Parietal lobe (tissue), 2 donors: ENCODE measurements at places on chromosomes 3 and 15. TPM values are rescaled to one million over a fixed set of nuclear protein-coding genes. Genes with fewer than 3 reads are reported as not detected.

The FBXO40 gene
- total RNA-seq, result not detected

The DUOXA1 gene
- total RNA-seq, result not detected

The CCRL2 gene
- total RNA-seq, result 1.9 TPM

The CMTM8 gene
- total RNA-seq, result 0.63 TPM

The DAZL gene
- not detected for total RNA-seq

The CCR8 gene
- total RNA-seq, result not detected

The GOLGA6L7 gene
- total RNA-seq, result not detected

The CACNA2D3 gene
- 16.6 TPM for total RNA-seq

The AMOTL2 gene
- total RNA-seq, result 73.2 TPM

The MYO5C gene
- 2.8 TPM for total RNA-seq

The AADAC gene
- not detected for total RNA-seq

The CPNE4 gene
- 12.2 TPM for total RNA-seq

The GP9 gene
- total RNA-seq, result not detected

The ANKRD63 gene
- 0.94 TPM for total RNA-seq

The TMC3 gene
- total RNA-seq, result 0.31 TPM

The CLDN11 gene
- 2.8 TPM for total RNA-seq

The C3orf49 gene
- not detected for total RNA-seq

The IL17RB gene
- total RNA-seq, result 2.2 TPM

The SLC22A14 gene
- 1.3 TPM for total RNA-seq

The SLC35G2 gene
- total RNA-seq, result 14.4 TPM

The MEGF11 gene
- 3.8 TPM for total RNA-seq

The OIP5 gene
- 3.4 TPM for total RNA-seq

The STRIT1 gene
- not detected for total RNA-seq

The OSTN gene
- total RNA-seq, result 26.6 TPM

The EXD1 gene
- 0.63 TPM for total RNA-seq

The TRH gene
- 1.6 TPM for total RNA-seq

The PPP2R3A gene
- 44.8 TPM for total RNA-seq

The MAP2K1 gene
- total RNA-seq, result 18.5 TPM

The RHOV gene
- total RNA-seq, result 8.1 TPM

The CACNA1D gene
- total RNA-seq, result 49.8 TPM

The NDUFAF3 gene
- total RNA-seq, result 43.8 TPM

The SNURF gene
- total RNA-seq, result 95.5 TPM

The ARIH2 gene
- 120 TPM for total RNA-seq

The FETUB gene
- not detected for total RNA-seq

The ADPRH gene
- 1.3 TPM for total RNA-seq

The LTK gene
- not detected for total RNA-seq

The BUB1B gene
- 8.8 TPM for total RNA-seq

The B3GNT5 gene
- 16.6 TPM for total RNA-seq

The ZNF619 gene
- 5.0 TPM for total RNA-seq

The CEP63 gene
- 45.1 TPM for total RNA-seq

The LMAN1L gene
- not detected for total RNA-seq

The TGM5 gene
- total RNA-seq, result not detected

The ACTRT3 gene
- total RNA-seq, result 2.8 TPM

The SLITRK3 gene
- total RNA-seq, result 4.7 TPM

The DLL4 gene
- 6.3 TPM for total RNA-seq

The LRRC2 gene
- total RNA-seq, result 5.9 TPM

The IGSF11 gene
- 19.4 TPM for total RNA-seq

The DCP1A gene
- 23.8 TPM for total RNA-seq

The TIMP4 gene
- 3.4 TPM for total RNA-seq

The C3orf22 gene
- not detected for total RNA-seq

The TMEM266 gene
- 3.8 TPM for total RNA-seq

The SYNM gene
- 6.3 TPM for total RNA-seq

The INAFM2 gene
- total RNA-seq, result 10.3 TPM

The BCL2A1 gene
- total RNA-seq, result not detected

The IL20RB gene
- 1.3 TPM for total RNA-seq

The GP5 gene
- total RNA-seq, result not detected

The FILIP1L gene
- total RNA-seq, result 1.3 TPM

The GABRR3 gene
- total RNA-seq, result not detected

The SPTSSB gene
- total RNA-seq, result 4.1 TPM

The TEX55 gene
- not detected for total RNA-seq
